ENCODE measurements at places on chromosomes 12 and 14.
A peak's percentile ranks its signal among the peaks of the same experiment; 100 is the strongest.

DNA sequence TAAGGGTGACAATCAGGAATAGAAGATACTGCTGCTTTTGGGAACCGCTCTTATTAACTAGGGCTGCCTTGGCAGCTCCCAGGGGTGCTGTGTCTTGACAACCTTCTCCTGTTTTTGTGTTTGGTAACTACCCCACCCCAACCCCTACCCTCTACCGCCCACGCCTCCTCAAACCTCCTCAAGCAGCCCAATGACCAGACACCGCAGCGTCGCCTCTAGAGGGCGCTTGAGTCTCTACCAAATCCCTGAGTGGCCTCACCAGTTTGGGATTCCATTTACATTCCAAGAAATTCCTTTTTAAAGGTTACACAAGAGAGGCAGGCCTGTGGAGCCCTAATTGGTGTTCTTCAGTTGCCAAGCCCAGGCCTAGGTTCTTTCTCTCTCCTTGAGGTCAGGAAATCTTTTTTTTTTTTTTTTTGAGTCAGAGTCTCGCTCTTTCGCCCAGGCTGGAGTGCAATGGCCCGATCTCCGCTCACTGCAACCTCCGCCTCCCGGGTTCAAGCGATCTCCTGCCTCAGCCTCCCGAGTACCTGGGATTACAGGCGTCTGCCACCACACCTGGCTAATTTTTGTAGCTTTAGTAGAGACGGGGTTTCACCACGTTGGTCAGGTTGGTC, 72.4 kb upstream of the USP44 start:
- peak; percentile 30 for DNase-seq

- DNase-seq: no peak
Observed at GRCh38 chr14:90669731-90670130, 146.5 kb downstream of the TTC7B start.

DNA sequence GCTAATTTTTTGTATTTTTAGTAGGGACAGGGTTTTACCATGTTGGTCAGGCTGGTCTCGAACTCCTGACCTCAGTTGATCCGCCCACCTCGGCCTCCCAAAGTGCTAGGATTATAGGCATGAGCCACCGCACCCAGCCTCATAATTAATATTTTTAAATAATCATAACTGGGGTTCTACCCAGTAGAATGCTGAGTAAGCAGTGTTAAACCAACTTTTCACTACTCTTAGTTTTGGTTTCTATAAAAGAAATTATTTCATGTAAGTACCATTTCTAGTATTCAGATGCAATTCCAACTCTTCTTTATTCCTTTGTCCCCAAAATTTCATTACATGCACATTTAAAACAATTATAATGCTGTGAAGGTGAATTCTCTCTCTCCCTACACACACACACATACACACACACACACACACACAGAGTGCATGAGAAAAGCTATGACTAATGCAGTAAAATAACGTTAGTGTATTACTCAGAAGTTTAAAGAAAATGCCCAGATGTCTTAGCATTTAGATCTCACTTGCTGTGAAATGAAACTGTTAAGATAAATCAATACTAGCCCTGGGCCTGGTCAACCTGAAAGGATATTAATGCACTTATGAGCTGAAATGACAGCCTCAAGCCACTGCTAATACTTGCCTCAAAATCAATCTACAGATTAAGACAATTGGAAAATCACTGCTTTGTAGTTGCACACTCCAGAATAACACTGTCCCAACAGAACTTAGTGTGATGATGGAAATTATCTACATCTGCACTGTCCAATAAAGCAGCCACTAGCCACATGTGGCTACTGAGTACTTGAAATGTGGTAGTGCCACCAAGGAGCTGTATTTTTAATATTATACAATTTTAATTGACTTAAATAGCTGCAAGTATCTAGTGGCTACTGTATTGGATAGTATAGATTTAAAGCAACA, 36.0 kb downstream of the PTPN21 start:
- DNase-seq: peak; percentile 4

DNA sequence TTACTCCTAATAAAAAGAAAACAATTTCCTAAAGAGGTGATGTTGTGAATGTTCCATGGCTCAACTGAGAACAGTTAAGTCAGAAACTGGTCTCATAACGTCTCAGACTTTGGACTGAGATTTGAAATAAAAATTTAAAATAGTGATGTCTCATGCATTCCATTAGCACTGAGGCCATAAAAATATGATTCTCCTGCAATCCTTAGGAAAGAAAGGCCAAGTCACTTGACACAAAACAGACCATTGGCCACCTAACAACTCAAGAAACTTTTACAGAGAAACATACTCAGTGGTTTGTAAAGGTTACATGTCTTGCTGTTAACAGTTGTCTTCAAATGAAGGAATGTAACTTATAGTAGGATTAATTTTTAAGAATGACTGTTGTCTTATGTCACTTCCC, 58.1 kb downstream of the STAB2 start:
- no peak for DNase-seq

GRCh38 chr14:65277580-65278270, 134.8 kb upstream of the FUT8 start:
- no peak for DNase-seq

- DNase-seq: no peak
Observed at GRCh38 chr12:92905811-92906554, 23.1 kb downstream of the EEA1 start.

DNA sequence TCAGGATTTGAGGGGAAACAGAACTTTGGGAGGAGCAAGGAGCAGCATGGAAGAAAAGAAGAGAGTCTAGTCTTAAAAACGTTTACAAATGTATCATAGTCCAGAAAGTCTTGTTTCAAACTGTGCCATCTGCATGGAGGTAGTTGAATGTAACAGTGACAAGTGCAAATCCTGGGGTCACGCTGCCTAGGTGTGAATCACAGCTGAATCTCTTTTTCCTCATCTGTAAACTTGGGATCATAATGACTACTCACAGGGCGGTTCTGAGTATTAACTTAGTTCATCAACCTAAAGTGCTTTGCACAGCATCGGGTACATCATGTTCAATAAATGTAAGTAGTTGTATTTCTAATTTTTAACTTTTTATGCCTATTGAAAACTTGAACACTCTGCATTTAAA, 208.5 kb downstream of the CHST11 start:
- DNase-seq: peak; percentile 72

- no peak for DNase-seq
Observed at GRCh38 chr12:63899396-63899795, 54.9 kb downstream of the SRGAP1 start.

GRCh38 chr12:76450690-76451089, 102.5 kb upstream of the BBS10 start:
- no peak for DNase-seq

- DNase-seq: no peak
Observed at GRCh38 chr12:1469070-1469469, 125.3 kb downstream of the FBXL14 start.

- DNase-seq: peak; percentile 59
Observed at GRCh38 chr12:54404061-54405004, 14.7 kb downstream of the ITGA5 start.

GRCh38 chr12:53462935-53463334, 11.0 kb downstream of the PCBP2 start:
- DNase-seq: no peak

- no peak for DNase-seq
Observed at GRCh38 chr12:6666211-6666610, 3.3 kb upstream of the ING4 start.

GRCh38 chr12:71686658-71687025, 760 bp downstream of the TMEM19 start:
- DNase-seq: peak; percentile 39

GRCh38 chr14:98949481-98950135, 322.4 kb downstream of the BCL11B start:
- no peak for DNase-seq

DNA sequence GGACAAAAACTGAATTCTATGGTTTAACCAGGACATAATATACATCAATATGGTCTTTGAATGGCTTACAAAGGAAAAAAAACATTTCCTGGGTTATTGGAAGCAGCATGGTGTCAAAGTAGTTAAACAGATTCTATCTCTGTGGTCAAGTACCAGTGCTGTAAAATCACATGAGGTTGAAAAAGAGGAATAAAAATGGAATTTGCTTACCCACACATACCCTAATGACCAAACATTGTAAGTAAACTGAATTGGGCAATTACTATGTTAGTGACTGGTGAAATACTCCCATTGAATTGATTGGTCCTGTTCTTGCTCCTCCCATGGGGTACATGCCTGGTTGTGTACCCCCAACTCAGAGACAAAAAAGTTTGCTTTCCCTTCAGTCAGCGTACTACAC, 19.6 kb downstream of the IFNG start:
- no peak for DNase-seq

GRCh38 chr14:104805941-104806624, 5.2 kb downstream of the ZBTB42 start:
- no peak for DNase-seq

DNA sequence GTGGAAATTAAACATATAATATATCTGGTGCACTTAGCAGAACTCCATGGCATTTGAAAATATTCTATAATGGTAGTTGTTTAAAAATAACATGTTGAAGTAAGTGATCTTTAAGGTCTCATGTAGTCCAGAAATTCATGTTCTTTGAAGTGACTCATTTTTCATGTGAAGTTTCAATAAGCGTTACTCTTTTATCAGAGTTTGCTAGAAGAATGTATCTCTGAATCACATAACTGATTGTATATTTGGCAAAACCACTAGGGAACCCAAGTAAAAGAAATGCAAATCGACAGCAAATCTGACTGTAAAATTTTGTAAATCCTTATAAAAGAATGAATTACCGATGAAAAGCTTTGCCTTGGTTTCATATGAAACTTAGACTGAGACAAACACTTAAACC, 463.3 kb downstream of the TMTC2 start:
- peak; percentile 4 for DNase-seq

- no peak for DNase-seq
Observed at GRCh38 chr14:91095178-91095577, 18.7 kb upstream of the DGLUCY start.

DNA sequence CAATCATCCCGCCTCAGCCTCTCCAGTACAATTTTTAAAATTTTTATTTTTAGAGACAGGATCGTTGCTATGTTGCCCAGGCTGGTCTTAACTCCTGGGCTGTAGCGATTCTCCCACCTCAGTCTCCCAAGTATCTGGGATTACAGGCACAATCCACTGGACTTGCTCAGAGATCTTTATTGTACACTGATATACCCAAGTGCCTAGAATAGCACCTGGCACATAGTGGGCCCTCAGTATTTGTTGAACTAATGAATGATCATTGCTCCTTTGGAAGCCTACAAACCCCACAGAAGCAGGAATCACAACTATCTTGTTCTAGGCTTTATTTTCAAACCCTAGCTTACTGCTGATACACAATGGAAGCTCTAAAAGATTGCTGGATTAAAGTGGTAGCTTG, 1.9 kb upstream of the PNN start:
- no peak for DNase-seq

- peak; percentile 13 for DNase-seq
Observed at GRCh38 chr14:101927859-101928258, 36.5 kb upstream of the DYNC1H1 start.

GRCh38 chr12:13961971-13962370, 19.4 kb downstream of the GRIN2B start:
- DNase-seq: no peak

DNA sequence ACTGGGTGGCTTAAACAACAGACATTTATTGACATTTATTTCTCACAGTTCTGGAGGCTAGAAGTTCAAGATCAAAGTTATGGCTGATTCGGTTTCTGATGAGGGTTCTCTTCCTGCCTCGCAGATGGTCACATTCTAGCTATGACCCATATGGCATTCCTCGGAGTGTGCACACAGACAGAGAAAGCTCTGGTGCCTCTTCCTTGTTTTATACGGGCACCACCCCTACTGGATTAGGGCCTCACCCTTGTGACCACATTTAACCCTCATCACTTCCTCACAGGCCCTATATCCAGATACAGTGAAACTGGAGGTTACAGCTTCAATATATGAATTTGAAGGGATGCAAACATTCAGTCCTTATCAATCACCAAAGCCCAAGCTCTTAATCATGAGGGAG, 77.0 kb upstream of the OVCH1 start:
- DNase-seq: no peak

- no peak for DNase-seq
Observed at GRCh38 chr14:54652605-54653052, 85.7 kb downstream of the SAMD4A start.

DNA sequence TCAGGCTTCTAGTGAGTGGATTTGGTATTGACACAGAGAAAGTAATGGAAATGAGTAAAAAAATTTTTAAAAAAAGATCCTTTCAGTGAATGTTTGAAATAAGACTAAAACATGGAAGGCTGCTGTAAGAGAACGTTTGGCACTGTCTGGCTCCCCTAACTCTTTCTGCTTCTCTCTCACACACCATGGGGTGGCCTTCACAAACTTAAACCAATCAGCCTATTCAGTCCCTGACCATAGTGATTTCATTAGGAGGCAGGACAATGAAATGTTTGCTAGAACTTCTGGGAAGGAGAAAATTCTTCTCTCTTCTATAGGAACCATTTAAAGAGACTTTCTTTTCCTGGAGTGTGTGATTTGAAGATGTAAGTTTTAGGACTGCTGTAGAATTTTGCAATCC, 84.2 kb upstream of the GRIN2B start:
- DNase-seq: no peak

GRCh38 chr12:93682846-93683261, 5.7 kb downstream of the CRADD start:
- DNase-seq: no peak

- no peak for DNase-seq
Observed at GRCh38 chr14:105207996-105208737, 27.1 kb upstream of the NUDT14 start.

- DNase-seq: peak; percentile 70
Observed at GRCh38 chr12:120249875-120250795, 15.4 kb downstream of the PXN start.

Data from activated CD4-positive, alpha-beta T cell treated with anti-CD3 and anti-CD28 coated beads, Interleukin-10, Interleukin-2, amounts not matched to agents 100 ng/mL and 50 ng/mL, durations not matched to agents 16 hours and 8 hours (primary cell).